ENCODE measurements at places on chromosomes 16 and 17.

- no peak for DNase-seq
Observed at GRCh38 chr17:42392692-42393415, 4.6 kb upstream of the STAT3 start.

DNA sequence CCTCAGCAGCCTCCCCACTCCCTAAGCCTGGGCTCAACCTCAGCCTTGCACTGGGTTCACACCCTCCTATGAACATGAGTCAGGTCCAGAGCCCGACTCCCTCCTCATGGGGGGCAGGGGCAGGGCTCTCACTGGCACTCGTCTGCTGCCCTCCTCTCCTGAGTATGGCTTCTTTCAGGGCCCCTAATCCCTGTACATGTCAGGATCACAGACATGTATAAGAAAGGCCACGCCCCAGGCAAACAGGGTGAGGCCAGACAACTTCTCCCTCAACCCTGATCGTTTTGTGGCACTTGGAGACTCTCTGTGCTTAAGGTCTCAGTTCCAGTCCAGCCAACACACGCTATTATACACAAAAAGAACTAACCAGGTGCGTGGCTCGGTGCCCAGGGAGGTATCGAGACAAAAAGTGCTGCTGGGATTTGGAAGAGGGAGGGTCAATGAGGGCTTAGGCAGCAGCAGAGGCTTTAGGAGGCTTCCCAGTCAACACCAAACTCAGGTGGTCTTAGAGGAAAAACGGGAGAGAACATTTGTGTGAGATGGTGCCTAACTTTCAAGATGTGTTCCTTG is 45.2 kb downstream of the CMTM3 start:
- no peak for DNase-seq

DNA sequence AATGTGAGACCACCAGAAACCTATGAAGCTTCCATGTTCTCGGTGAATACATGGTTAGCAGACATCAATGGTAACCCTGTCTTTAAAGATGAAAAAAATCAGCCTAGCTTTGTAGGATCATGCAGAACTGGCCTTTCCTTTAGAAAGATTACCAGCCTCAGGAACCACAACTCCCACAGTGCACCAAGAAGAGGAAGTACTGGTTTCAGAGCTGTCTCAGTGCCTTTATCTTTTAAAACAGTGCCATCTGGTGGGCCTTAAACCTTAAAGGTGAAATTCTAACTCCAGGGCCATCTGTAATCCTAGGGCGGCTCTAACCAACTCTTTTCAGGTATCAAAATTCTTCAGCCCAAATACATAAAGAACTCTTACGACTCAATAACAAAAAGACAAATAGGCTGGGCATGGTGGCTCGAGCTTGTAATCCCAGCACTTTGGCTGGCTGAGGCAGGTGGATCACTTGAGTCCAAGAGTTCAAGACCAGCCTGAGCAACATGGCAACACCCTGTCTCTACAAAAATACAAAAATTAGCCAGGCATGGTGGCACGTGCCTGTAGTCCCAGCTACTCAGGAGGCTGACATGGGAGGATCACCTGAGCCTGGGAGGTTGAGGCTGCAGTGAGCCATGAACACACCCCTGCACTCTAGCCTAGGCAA is 5.4 kb downstream of the ATPAF2 start:
- DNase-seq, result no peak

GRCh38 chr17:40452216-40452787 is 9.1 kb downstream of the IGFBP4 start:
- DNase-seq, result no peak

- DNase-seq, result no peak
Observed at GRCh38 chr17:31702041-31702440, 157.0 kb downstream of the COPRS start.

DNA sequence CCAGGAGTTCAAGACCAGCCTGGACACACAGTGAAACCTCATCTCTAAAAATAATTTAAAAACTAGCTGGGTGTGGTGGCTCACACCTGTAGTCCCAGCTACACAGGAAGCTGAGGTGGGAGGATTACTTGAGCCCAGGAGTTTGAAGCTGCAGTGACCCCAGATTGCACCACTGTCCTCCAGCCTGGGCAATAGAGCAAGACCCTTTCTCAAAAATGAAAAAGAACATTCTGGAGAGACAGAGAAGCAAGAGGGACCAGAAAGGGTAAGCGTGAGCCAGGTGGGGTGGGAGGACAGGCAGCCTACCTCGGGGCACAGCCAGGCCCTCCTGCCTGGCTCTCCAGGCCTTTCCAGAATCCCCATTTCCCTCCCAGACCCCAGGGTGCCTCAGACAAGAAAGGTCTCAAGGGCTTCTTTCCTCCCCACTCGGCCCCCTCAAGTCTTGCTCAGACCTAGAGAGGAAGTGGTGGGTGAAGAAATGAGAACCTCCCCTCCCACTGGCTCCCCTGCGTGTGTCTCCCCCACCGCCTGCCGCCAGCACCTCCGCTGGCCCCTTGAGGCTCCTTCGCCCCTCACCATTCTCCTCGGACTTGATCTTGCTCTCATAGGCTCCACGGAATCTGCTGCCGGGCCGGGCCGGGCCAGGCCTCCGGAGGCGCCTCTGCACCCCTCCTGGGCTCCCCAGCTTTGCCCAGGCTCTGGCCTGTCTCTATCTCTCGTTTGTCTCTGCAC is 503 bp downstream of the C16orf54 start:
- DNase-seq, result no peak

GRCh38 chr16:88423448-88423850 is 29.6 kb upstream of the ZFPM1 start:
- no peak for DNase-seq
